Epithelial cell of prostate (primary cell): ENCODE measurements at places on chromosomes 2 and 18.

DNA sequence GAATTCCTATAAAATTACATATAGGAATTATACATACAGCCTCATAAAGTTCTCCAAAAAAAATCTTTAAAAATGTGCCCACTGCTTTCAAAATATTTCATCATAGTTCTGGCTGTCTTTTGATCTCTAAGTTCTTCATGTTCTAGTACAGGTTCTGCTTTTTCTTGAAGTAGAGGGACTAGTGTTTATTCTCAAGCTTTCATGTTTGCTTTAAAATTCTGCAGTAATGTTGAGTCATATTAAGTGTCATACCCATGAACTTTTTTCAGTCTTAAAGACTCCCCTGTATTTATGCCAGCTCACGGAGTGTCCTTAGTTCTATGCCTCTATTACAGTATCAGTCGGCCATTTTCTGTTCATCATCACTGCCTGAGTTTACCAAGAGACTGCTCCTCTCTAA lies 54.8 kb upstream of the CCDC141 start:
- DNase-seq: no peak

DNA sequence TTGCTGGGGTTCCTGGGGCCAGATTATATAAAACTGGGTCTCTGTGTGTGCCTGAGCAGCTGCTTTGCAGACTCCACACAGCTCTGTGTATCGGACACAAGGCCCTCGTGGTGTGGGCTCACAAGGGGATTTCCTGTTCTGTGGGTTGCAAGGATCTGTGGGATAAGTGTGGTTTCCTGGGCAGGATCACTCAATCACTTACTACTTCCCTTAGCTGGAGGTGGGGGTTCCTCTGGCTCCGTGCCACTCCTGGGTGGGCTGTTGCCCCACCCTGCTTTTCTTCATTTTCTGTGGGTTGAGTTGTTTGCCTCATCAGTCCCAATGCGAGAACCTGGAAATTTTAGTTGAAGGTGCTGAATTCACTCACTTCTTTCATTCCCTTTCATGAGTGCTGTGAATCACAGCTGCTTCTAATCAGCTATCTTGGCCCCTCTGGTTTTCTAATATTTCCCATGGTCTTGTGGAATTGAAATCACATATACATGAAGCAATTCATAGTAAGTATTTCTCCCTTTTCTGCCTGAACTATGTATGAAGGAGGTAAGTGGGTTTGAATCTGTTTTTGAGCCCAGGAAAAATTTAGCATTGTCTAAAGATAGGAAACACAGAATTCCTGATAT lies 196.3 kb downstream of the DCDC2C start:
- DNase-seq: no peak

GRCh38 chr2:223460774-223461211 lies 141.4 kb downstream of the SCG2 start:
- DNase-seq: no peak

DNA sequence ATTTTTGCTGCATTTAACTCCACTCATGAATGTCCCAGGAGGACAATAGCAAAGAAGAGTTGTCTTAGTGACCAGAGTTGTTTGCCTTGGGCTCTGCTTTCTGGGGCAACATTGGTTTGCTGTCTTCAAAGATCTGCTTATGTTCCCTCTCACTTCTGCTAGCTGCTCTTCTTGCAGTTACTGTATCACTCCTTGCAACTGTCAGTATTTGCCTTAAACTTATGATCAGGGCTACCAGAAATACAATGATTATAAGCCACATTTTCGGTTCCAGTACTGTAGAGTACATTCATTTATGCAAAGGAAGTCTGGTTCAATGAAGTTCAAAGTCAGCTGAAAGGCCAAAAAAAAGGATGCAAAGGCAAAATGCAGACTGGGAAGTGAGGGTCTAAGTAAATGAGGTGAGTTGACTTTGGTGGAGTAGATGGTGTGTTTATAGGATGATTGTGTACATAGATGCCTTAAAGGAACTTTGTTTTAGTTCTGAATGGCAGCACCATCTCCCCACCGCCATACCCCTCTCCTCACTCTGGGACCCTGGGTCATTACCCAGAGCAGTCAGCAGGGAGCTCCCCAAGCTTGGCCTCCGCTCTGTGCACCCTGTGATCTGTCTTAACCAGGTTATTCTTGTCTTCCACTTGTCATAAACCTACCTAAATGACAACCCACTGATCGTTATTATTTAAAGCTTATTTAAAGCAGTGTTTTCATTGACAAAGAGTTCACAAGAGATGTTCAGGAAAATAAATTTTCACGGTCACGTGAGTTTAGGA lies 236.0 kb downstream of the DOK6 start:
- DNase-seq: no peak

DNA sequence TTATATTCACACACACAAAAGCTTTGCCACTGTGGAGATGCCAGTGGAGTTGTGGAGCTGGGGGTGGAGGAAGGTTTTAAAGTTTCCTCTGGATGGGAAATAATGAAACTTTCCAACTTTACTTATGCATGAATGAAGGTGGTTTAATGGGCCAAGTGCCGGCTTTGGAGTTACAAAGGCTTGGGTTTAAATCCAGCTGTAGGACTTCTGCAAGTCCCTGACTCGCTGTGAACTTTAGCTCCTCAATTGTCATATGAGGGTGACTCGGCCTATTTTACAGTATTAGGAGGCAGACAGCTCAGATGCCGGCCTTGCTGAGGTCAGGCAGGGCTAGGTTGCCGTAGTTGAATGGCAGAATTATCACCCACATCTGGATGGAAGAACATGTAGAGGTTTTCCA lies 415.8 kb upstream of the TRIB2 start:
- no peak for DNase-seq

- DNase-seq: no peak
Measured at GRCh38 chr2:210620456-210620855, 64.1 kb downstream of the CPS1 start.

DNA sequence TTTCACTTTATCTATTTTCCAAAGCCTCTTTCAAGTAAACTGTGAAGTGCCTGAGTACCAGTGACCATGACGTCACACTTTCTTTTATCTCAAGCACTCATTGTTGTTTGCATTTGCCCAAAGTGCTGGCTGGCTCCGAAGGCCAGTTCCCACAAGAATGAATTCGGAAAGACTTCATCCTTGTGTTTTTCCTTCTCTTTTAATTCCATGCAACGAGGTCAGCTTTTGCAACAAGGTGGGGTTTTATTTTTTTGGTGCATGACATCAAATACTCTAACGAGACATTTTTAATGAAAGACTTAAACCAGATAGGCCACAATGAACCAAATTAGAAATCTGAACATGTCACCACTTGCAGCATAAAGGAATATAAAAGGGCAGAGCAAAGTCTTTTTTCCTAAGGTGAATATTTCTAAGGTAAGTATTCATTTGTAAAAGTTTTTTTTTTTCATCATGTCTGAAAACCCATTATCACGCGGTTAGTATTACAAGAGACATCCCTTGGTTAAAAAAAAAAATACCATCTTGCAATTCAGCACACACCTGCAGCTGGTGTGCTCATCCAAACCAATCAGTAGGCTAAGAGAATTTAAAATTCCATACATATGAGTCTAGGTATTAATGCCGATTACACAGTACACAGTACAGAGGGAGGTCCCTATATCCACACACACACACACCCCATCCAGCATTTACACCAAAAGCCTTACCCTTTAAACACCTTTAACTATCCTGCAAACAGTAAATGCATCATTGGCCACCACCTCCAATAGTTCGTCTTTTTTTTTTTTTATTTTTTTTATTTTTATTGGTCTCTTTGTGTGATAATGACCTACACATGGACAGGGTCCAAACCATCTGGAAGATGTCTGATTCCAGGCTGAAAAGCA lies 2.3 kb downstream of the ARL4C start:
- no peak for DNase-seq

DNA sequence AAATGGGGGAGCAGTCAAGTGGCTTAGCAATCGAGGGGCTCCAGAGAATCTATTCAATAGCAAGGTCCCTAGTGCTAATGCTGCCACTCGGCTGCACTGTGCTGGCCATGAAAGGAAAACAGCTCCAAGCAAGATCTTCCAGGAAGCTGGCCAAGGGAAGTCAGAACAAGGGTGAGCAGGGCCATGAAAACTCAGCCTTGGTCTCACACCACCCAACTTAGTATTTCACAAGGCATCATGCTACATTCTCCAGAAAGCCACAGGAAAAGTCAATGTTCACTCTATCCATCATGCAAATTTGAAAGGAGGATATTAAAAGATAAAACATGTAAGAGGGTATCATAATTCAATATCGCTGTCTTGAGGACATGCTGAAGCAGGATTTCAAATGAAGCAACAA lies 35.7 kb downstream of the NRP2 start:
- no peak for DNase-seq

DNA sequence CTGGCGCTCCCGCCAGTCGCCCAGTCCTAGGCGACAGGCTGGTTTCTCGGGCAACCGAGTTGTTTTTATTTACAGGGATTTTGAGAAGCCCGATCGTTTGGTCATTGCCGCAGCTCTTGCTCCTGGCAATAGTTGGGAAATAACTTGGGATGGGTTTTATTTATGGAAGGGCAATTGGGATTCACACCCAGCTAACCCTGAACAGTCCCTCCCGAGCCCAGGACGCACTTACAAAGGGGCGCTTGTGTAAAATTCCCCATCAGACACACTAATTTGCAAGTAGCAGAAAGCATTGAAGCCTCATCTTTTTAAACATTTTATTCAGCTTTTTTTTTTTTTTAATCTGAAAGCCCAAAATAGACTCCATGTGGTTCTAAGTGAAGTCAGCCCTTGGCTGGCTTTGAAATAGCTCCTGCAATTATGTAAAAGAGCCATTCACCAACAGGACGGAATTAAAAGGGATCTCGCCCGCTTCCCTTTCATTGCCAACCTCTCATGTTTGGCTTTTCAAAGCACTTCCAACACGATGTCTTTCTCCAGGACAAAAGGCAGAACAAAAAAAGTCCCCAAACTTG lies 3.6 kb upstream of the GBX2 start:
- DNase-seq: no peak

- no peak for DNase-seq
Measured at GRCh38 chr2:101569886-101570520, 95.1 kb upstream of the RFX8 start.

- DNase-seq: peak; percentile 91
Measured at GRCh38 chr2:234257859-234258561, 207.5 kb downstream of the SPP2 start.

GRCh38 chr2:236743039-236743920 lies 173.7 kb downstream of the ACKR3 start:
- DNase-seq: no peak

- DNase-seq: no peak
Measured at GRCh38 chr2:224780823-224781222, 64.7 kb upstream of the CCDC195 start.

DNA sequence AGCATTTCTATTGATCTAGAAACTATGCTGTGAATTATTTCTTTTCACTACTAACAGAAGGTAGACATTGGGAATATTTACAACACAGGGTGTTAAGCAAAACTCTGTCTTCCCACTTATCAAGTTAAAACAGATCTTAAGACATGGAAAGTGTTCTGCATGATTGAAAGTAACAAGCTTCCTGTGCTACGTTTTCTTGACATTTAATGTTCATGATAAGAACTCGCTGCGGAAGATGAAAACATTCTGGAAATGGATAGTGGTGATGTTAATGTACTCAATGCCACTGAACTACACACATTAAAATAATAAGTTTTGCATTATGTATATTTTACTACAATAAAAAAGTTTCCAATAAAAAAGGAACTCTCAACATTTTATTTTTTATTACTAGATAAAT lies 74.4 kb upstream of the SCN7A start:
- DNase-seq: no peak

GRCh38 chr2:161733025-161733424 lies 108.8 kb downstream of the SLC4A10 start:
- no peak for DNase-seq

DNA sequence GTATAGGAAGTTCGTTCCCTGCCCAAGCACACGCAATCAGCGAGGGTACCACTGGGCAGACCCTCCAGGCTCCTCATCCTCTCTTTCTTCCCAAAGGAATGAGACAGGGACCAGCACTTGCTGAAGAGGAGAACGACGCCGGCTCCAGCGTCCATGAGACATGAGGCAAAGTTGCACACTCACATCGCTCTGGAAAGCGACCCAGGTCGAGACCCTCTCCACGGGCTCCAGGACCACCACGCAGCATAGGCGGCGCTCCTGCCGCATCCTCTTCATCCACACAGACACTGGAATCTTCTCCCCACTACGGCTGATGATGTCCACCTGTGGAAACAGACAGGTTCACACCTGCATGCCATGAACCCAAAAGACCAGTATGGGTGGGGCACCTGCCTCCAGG lies 10.8 kb downstream of the PASK start:
- DNase-seq: no peak

DNA sequence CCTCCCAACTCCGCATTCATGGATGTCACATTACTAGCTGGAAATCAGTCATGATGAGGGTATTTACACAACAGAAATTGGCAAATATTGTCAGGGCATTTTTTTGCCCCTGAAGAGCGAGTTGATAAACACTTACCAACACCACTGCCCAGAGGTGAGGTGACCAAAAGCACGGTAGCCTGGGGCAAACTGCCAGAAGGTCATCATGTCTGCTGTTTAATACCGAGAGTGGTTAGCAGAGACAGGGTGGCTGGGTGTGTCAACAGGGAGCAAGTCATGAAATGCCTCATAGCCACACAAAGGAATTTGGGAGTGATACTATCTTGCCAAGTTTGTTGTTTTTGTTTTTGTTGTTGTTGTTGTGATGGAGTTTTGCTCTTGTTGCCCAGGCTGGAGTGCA lies 37.0 kb upstream of the EPC2 start:
- no peak for DNase-seq

DNA sequence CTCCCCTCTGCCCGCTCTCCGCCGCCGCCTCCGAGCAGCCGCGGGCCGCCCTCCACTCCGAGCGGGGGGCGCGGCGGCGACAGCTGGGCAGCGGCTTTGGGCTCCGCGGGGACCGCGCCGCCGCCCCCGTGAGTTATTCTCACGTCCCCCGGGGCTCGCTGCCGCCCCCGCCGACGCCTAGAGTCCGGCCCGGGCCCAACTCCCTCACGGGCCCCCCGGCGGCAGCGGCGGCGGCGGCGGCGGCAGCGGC lies 645 bp downstream of the MIB1 start:
- DNase-seq: no peak
